ENCODE measurements at places on chromosomes 13 and 19.

DNA sequence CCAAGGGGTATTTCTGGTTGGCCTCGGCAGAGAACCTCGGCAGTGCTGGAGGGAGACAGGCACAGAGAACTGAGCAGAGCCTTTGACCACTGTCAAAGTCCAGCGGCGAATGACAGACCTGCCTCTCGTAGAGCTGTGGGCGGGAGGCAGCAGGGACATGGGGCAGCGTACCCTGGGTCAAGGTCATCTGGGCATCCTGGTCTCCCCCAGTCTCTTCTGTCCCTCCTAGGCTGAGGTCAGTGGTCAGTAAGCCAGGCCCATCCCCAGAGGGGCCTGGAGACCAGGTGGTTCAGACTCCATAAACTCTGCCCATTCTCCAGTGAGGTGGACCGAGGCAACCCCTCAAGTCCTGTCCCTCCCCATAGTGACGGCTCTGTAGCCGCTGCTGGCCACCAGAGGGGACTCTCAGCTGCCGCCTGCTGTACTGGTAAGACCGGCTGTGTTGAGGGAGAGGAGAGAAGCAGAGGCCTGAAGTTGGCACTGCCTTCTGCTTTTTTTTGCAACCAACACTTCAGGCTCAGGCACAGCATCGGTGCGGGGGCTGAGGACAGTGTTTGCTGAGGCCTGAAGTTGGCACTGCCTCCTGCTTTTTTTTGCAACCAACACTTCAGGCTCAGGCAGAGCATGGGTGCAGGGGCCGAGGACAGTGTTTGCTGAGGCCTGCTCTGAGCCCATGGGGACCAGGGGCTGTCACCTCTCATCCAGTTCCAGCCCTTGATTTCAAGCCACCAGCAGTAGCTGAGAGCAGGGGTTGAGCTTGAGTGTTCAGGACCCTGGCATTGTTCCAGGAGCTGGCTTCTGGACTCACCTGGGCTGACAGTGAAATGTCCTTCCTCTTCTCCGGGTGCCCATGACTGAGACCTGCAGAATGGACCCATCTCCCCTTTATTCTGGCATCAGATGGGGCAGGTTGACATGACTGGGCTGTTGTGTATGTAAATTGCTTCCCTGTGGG, at the start of gene PGLYRP2:
TSS of gene PGLYRP2 (minus strand) at position 111 of the 955 bp plus-strand sequence. CDS start 130 bp downstream, outside the sequence.
- no peak for DNase-seq

- DNase-seq: peak; percentile 96
Measured at GRCh38 chr19:44770550-44771257, 7.0 kb upstream of the CBLC start.

DNA sequence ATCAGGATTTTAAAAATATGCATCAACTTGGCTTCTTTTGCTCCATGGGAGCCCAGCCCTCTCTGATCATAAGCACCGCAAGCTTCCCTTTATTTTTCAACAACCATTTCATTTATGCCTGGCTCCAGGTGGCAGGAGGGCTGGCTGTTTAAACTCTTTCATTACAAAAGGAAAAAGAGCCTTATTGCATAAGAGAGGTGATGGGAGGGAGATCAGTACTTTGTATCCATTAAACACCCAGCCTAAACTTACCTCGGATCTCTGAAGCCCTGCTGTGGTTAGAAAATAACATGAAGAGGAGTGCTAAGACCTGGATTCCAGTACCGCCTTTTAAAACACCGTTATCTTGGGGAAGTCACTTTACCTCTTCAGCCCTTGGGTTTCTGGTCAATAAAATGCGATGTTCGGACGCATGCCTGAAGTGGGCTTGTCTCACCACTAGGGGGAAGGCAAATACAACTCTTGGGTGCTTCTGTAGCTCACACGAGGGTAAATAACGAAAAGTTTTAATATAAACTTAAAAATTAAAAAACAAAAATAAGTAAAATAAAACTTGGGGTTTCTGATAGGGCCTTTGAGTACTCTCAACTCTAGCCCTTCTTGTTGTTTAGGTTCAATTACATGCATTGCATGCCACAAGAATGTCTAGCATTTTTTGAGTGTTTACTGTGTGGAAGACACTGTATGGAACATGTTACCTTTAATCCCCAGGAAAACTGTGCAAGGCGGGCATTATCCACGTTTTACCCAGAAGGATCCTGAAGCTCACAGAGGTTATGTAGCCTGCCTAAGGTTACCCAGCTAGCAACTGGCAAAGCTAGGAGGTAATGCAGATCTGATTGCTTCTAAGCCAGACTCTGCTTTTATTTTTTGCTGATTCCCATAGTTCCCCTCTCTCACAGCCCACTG, 240.3 kb downstream of the LMO7 start:
- no peak for DNase-seq

GRCh38 chr19:45484273-45484945, 12.4 kb downstream of the RTN2 start:
- DNase-seq: no peak

DNA sequence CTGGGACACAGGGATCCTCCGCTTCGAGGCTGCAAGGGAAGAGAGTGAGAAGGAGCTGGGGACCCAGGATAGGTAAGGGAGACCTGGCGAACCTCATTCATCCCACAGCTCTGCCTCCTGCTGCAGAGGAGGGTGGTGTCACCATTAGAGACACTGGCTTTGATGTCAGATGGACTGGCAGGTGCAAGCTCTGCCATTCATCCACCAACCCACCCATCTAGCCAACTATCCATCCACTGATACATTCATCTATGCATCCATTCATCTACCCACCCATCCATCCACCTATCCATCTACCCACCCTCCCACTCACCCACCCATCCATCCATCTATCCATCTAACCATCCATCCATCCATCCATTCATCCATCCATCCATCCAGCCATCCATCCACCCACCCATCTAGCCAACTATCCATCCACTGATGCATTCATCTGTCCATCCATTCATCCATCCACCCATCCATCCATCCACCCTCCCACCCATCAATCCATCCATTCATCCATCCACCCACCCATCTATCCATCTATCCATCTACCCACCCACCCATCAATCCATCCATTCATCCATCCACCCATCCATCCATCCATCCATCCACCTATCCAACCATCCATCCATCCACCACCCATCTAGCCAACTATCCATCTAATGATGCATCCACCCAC, 5.7 kb downstream of the C19orf33 start:
- DNase-seq: no peak

GRCh38 chr13:95652821-95653220, 8.3 kb upstream of the DZIP1 start:
- DNase-seq: no peak

DNA sequence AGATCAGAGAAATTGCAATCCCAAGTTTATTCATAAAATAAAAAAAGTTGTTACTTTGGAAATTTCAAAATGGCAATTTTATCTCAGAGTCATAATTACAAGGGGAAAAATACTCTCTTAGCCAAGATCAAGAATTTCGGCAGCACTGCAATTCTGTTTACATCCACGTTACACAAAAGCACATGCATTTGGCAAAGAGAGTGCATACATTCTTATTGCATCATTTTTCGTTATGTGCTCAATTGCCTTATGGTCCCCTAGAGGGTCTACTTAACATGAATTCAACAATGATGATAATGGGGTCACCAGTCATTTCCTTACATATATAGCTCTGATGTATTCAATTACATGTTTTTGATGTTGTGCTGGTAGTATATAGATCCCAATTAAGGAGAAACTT, 498.0 kb downstream of the DIAPH3 start:
- no peak for DNase-seq

DNA sequence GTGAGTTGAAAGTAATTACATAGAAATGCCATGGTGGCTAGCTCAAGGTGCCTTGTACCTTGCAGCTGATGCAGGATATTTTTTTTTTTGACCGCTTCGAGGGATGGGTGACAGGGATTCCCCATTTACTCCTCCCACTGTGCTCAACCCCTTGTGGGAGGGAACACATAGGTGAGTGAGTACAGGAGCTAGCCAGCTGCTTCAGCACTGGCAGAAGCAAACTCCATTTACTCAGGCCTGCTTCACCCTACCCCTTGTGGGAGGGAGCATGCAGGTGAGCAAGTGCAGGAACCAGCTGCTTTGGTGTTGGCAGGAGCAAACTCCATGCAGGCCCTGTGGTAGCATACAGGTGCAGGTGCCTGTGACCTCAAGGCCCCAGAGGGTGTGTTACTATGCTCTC, 330.1 kb downstream of the TDRD3 start:
- no peak for DNase-seq

DNA sequence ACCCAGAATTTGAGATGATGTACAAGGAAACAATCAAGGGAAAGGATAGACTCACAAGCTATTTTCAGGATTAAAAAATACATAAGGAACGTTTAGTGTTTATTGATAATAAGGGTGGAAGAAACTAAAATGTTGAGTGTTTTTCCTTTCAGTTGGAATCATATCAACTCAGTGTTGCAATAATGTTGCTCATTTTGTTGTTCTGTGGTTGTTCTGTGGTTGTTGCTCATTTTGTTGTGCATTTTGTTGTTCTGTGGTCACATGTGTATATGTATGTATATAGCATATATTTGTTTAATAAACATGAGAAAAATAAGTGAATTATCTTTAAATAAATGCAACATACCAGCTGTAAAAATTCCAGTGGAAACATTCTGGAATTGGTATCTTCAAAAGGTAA, 262.4 kb upstream of the SPRY2 start:
- DNase-seq: no peak

DNA sequence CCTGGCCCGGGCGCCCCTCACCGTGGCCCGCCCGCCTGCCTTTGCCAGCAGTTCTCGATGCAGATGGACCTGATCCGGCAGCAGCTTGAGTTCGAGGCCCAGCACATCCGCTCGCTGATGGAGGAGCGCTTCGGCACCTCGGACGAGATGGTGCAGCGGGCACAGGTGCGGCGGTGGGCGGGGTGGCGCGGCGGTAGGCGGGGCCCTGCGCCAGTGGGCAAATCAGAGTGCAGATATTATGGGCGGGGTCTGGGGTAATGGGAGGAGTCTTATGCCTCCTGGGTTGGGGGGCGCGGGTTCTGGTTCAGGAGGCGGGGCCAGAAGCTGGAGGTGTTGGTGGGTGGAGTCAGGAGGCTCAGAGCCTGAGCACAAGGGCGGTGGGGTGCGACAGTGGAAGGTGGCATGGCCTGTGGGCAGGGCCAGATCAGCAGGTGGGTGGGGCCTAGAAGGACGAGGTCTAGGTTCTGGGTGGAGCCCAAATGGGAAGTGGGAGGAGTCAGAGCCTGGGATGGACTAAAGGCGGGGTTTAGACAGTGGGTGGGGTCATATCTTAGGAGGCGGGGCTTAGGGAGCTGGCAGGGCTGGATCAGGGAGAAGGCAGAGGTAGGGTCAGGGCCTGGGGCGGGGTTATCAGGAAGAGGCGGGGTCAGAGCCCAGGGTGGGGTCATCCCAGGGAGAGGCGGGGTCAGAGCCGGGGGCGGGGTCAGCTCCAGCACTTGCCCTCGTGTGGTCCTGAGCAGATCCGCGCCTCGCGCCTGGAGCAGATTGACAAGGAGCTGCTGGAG, 5.6 kb downstream of the APC2 start:
- DNase-seq: peak; percentile 77

GRCh38 chr13:94608586-94608985, 6.9 kb downstream of the GPR180 start:
- DNase-seq: no peak

- peak; percentile 86 for DNase-seq
Measured at GRCh38 chr19:29771708-29772414, 39.9 kb upstream of the CCNE1 start.

DNA sequence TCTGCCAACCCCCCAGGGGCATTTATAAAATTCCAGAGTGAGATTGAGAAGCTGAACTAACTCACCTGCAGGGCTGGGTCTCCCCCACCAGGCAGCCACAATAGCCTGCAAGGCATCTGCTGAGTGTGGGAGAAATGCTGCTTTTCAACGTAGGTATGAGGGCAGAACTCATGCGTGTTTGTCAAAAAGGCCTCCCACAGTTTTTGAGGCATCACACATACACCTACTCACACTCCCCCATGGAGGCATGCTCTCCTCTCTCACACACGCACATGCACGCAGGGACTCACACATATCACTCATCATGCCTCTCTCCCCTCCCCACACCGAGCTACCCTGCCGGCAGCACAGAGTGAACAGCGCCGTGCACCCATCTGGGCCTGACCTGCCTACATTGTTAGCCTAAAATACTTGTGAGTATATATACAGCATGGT, 390.5 kb downstream of the FGF9 start:
- DNase-seq: no peak

DNA sequence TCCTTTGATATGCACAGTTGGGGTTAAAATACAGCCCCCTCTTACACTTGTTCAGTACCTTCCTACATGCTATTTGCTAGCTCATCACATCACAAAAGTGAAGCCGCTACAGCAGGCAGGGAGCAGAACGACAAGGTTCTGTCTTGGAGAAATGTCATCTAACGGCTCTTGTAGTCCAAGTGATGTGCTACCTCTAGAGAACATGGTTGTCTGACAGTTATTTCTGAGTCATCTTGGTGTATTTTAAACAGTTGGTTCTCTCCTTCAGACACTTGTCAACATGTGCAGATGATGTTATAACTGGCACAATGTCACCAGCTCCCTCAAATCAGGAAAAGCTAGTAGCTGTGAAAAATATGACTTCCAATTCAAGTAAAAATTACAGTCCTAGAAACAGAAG, 865.0 kb downstream of the PCDH9 start:
- no peak for DNase-seq

DNA sequence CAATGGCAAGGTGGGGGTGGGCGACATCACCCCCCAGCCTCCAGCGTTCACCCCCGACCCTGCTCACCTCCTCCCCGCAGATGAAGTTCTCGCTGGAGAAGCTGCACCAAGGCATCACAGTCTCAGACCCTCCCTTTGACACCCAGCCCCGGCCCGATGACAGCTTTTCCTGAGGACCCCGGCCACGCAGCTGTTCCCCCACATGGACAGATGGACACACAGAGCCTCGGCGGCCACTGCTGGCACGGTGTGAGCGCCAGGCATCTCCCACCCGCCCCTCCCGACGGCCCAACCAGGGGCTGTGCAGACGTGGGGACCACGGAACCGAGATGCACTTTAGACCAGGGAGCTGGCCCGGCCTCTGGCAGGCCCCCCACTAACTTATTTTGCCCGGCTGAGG, 4.3 kb upstream of the SCN1B start:
- DNase-seq: no peak

DNA sequence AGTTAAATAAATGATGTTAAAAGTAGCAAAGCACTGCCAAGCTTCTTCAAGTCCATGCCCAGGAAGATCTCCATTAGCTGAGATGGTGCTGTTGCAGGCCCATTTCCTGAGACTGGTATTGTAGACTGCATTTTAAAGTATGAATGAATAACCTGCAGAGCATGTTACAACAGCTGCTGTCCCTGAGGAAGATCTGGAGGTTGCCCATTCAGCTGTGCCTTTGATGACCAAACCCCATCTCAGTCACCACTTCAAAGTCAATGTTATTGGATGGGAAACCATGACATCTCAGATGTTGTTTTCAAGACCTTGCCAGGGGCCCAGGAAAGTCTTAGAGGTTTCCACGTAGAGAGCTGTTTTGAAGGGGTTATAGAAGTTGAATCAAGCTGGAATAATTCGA, 281.3 kb downstream of the MTUS2 start:
- no peak for DNase-seq

GRCh38 chr13:35387682-35388250, 88.7 kb downstream of the MAB21L1 start:
- no peak for DNase-seq

DNA sequence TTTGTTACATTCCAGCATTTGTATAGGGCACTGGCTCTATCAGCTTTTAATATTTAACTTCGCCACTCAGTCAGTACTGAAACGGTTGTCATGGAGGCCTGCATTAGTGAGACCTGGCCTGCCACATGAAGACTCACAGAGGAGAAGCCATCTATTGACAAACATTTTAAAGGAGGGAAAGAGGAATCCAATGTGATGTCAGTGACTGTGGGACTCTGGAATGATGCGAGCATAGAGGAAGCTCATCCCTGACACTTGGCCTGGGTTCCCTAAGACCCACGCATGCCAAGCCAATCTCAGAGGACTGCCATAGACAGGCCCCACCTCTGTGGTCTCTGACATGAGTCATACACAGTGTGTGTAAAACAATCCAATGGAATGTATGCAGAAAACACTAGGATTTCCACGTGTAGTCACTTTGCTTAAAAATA, 7.9 kb upstream of the DPY19L3 start:
- DNase-seq: no peak
